Effector memory CD4-positive, alpha-beta T cell (primary cell): ENCODE measurements at places on chromosomes 2 and 18.
A peak's percentile ranks its signal among the peaks of the same experiment; 100 is the strongest.

- no peaks in the 10 kb centered on the region for H3K36me3 ChIP-seq
- H3K4me1 ChIP-seq: no peaks in the 10 kb centered on the region
- DNase-seq: no peak
- H3K27ac ChIP-seq: no peak overlapping the region
- no peak overlapping the region for H3K4me3 ChIP-seq
Measured at GRCh38 chr2:210559182-210559581, 2.8 kb downstream of the CPS1 start.

- H3K36me3 ChIP-seq: peaks cover 27% of the 10 kb centered on the region
- H3K4me1 ChIP-seq: peaks cover 5% of the 10 kb centered on the region
- no peak for DNase-seq
- H3K4me3 ChIP-seq: no peak overlapping the region
- H3K27me3 ChIP-seq: no peaks in the 10 kb centered on the region
Measured at GRCh38 chr2:197071790-197072436, 145.4 kb upstream of the PGAP1 start.

- peaks cover 8% of the 10 kb centered on the region for H3K4me1 ChIP-seq
- no peak overlapping the region for H3K27ac ChIP-seq
- no peak overlapping the region for H3K4me3 ChIP-seq
- no peak for DNase-seq
- H3K27me3 ChIP-seq: peaks cover 17% of the 10 kb centered on the region
- H3K36me3 ChIP-seq: no peaks in the 10 kb centered on the region
Measured at GRCh38 chr18:45835057-45835636, 9.7 kb downstream of the SIGLEC15 start.

GRCh38 chr2:233242231-233242927 is 9.1 kb upstream of the ATG16L1 start:
- H3K27ac ChIP-seq: no peak overlapping the region
- no peak overlapping the region for H3K4me3 ChIP-seq
- no peaks in the 10 kb centered on the region for H3K36me3 ChIP-seq
- H3K27me3 ChIP-seq: no peaks in the 10 kb centered on the region
- no peak for DNase-seq

DNA sequence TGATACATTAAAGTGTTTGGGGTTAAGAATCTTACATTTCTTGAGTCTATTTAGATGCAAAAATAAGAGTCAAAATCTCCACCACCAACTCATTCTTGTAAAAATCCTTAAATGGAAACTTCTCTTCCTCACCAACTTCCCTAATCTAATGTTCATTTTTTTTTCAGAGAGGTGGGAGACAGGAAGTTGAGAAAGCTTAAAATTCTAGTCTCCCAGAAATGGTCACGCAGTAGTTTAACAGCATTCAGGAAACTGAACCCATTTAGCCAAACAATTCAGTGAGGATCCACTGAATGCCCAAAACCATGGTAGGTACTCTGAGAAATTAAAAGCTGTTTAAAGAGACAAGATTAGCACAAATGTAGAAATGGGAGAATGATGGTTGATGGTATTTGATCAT is 69.0 kb downstream of the TXNL1 start:
- no peak for DNase-seq
- H3K4me3 ChIP-seq: no peak overlapping the region
- H3K4me1 ChIP-seq: no peaks in the 10 kb centered on the region
- no peaks in the 10 kb centered on the region for H3K36me3 ChIP-seq
- no peaks in the 10 kb centered on the region for H3K27me3 ChIP-seq

GRCh38 chr2:238561230-238561629 is 134.5 kb downstream of the ASB1 start:
- H3K27me3 ChIP-seq: no peaks in the 10 kb centered on the region
- H3K36me3 ChIP-seq: no peaks in the 10 kb centered on the region
- H3K27ac ChIP-seq: no peak overlapping the region
- no peak overlapping the region for H3K4me3 ChIP-seq
- no peak for DNase-seq

- no peak for DNase-seq
- H3K4me3 ChIP-seq: no peak overlapping the region
- H3K27ac ChIP-seq: no peak overlapping the region
- H3K27me3 ChIP-seq: no peaks in the 10 kb centered on the region
Measured at GRCh38 chr18:69996417-69996816, 48.7 kb upstream of the CD226 start.

- H3K4me3 ChIP-seq: no peak overlapping the region
- peaks cover 9% of the 10 kb centered on the region for H3K36me3 ChIP-seq
- no peaks in the 10 kb centered on the region for H3K27me3 ChIP-seq
- DNase-seq: peak; percentile 37
- peaks cover 20% of the 10 kb centered on the region for H3K4me1 ChIP-seq
Measured at GRCh38 chr2:69946351-69947324, 14.8 kb downstream of the ASPRV1 start.

- no peaks in the 10 kb centered on the region for H3K4me1 ChIP-seq
- no peak overlapping the region for H3K27ac ChIP-seq
- H3K36me3 ChIP-seq: no peaks in the 10 kb centered on the region
- H3K27me3 ChIP-seq: peaks cover 3% of the 10 kb centered on the region
Measured at GRCh38 chr18:78965260-78965659, 14.4 kb upstream of the SALL3 start.

DNA sequence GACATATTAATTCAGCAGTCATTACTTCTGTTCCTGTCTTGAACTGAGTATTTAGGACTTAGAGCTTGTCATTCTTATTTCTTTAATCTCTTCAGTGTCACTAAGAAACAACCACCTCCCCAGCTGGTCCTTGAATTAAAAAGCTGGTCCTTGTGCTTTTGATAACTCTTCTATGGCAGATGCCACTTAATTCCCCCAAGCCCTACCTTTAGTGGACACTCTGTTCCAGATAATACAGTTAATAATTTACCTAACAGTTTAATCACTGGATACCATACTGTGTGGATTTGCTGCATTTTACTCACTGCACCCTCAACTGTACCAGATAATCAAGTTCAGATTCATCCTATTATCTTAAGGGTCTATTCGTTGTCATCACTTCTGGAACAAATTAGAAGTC is 73.1 kb downstream of the SKA1 start:
- H3K36me3 ChIP-seq: no peaks in the 10 kb centered on the region
- H3K27ac ChIP-seq: no peak overlapping the region

DNA sequence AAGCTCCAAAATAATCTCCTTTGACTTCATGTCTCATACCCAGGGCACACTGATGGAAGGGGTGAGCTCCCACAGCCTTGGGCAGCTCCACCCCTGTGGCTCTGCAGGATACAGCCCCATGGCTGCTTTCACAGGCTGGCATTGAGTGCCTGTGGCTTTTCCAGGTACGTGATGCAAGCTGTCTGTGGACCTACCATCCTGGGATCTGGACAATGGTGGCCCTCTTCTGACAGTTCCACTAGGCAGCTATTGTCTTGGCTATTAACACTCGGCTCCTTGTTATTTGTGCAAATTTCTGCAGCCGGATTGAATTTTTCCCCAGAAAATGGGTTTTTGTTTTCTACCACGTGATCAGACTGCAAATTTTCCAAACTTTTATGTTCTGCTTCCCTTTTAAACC is 634.2 kb downstream of the TSN start:
- no peaks in the 10 kb centered on the region for H3K27me3 ChIP-seq
- H3K4me3 ChIP-seq: no peak overlapping the region
- no peak for DNase-seq
- H3K27ac ChIP-seq: no peak overlapping the region
- no peaks in the 10 kb centered on the region for H3K4me1 ChIP-seq

GRCh38 chr2:112486895-112487294 is 4.9 kb downstream of the TTL start:
- DNase-seq: no peak
- H3K4me3 ChIP-seq: no peak overlapping the region
- no peak overlapping the region for H3K27ac ChIP-seq
- H3K4me1 ChIP-seq: peaks cover 10% of the 10 kb centered on the region
- no peaks in the 10 kb centered on the region for H3K27me3 ChIP-seq

DNA sequence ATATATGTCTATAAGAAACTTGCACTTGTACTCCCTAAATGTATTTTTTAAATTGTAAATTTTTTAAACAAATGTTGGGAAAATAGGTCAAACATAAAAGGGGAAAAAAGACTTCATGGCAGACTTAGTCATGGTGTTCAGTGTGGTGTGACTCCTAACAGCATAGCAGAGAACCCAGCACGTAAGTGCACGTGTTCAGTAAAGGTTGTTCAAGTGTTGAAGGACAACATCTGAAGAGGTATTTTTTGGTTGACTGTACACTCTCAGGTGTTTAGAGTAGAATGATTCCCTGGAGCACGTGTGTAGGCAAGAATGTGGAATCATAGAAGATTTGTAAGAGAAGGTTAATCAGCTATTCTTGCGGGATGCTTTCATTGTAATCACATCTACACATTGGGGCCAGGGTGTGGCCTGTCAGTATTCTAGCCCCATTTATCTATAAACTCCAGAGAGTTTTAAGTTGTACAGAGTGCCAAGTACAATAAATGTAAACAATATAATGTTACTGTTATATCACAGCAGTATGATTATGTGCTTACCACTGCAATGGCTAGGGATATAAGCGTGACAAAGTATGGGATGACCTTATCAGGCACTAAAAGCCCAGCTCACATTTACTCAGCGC is 106.8 kb downstream of the CRIM1 start:
- H3K27ac ChIP-seq: no peak overlapping the region
- peaks cover 11% of the 10 kb centered on the region for H3K4me1 ChIP-seq
- H3K27me3 ChIP-seq: no peaks in the 10 kb centered on the region
- no peak for DNase-seq
- no peak overlapping the region for H3K4me3 ChIP-seq

DNA sequence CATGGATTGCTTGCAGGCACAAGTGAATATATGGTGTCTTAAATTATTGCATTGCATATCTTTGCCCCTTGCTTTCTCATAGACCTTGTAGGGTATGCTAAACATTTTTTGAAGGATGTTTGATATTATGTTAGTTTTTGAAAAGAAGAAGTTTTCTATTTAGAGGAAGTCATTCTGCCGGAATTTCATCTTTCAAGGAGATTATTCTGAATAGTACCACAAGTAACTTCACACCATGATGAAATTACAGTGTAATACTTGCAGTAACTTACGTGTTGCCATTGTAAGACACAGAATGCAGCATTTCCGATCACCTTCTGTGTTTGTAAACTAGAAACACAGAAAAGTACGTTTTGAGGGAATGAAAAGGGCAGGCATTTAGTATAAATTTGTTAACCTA is 71.9 kb downstream of the ACVR2A start:
- H3K27me3 ChIP-seq: no peaks in the 10 kb centered on the region
- no peak for DNase-seq
- H3K4me3 ChIP-seq: no peak overlapping the region
- H3K36me3 ChIP-seq: no peaks in the 10 kb centered on the region

DNA sequence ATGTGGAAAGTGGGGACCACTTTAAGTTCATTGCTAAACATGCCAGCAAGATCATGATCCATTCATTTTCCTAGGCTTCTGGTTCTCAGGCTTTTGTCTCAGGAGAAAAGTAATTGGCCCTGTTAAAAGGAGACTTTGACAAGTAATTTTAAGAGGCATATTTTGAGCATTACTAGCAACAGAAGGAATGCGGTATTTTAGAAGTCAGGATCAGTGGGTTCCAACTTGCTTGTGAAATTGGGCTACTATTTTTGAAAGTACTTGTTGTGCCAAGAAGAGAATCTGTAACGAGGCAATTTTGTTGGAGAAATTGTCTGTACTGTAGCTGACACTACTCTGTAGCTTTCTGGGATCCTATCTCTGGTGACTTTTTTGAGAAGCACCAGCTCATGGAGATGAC is 59.4 kb downstream of the CERS6 start:
- H3K4me3 ChIP-seq: no peak overlapping the region
- H3K27ac ChIP-seq: no peak overlapping the region
- no peaks in the 10 kb centered on the region for H3K27me3 ChIP-seq
- H3K4me1 ChIP-seq: no peaks in the 10 kb centered on the region

DNA sequence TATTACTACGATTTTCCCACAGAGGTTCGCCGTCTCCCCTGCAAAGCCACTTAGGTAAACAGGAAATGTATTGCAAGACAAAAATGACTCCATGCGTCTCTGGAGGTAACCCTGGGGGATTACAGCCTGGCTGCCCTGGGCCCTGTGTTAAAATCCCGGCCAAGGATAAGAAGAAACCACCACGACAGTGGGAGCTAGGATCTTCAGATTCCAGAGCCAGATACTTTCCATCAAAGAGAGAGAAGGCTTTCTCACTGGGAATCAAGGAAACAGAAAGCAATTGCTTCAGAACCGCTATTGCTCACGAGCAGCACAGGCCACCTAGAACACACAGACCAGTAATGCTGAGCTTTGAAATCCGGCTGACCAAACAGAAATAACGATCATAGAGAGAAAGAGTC is 97.9 kb upstream of the ZNF516 start:
- peaks cover 4% of the 10 kb centered on the region for H3K27me3 ChIP-seq
- H3K4me3 ChIP-seq: no peak overlapping the region
- DNase-seq: no peak
- H3K4me1 ChIP-seq: no peaks in the 10 kb centered on the region
- no peaks in the 10 kb centered on the region for H3K36me3 ChIP-seq
- no peak overlapping the region for H3K27ac ChIP-seq

DNA sequence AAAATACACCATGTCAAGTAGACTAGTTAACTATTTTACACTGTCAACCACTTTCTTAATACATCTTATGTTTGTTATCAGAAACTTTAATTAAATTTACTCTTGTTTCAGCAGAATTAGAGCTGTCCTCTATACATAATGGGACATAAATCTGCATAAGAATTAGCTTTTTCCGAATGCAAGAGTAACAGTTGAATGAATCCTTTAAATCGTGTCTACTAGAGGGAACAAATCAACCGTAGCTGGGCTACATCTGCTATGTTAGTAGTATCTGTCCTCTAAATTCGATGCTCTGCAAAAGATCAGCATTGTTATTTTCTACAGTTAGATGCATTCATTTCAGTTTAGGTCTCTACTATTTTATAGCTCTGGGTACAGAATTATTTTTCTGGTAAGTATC is 1090.6 kb downstream of the DPP10 start:
- H3K27ac ChIP-seq: no peak overlapping the region
- no peak for DNase-seq
- no peaks in the 10 kb centered on the region for H3K27me3 ChIP-seq
- H3K36me3 ChIP-seq: no peaks in the 10 kb centered on the region

GRCh38 chr2:7835693-7836680 is 845.9 kb upstream of the ID2 start:
- no peaks in the 10 kb centered on the region for H3K27me3 ChIP-seq
- DNase-seq: no peak
- H3K4me3 ChIP-seq: no peak overlapping the region
- H3K36me3 ChIP-seq: no peaks in the 10 kb centered on the region

DNA sequence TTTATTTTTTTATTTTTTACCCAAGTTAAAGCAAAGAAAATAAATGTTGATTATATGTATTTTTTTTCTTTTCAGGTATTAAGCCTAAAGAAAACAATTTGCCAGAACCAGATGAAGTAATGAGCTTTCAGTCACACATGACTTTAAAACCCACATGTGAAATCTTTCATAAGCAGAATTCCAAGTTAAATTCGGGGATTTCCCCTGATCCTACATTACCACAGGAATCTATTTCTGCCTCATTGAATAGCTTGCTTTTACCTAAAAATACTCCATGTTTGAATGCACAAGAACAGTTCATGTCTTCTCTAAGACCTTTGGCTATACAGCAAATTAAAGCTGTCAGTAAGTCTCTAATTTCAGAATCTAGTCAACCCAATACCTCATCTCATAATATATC is 26.6 kb downstream of the GEN1 start:
- H3K4me3 ChIP-seq: no peak overlapping the region
- no peaks in the 10 kb centered on the region for H3K4me1 ChIP-seq
- H3K27ac ChIP-seq: no peak overlapping the region
- H3K27me3 ChIP-seq: no peaks in the 10 kb centered on the region
- H3K36me3 ChIP-seq: no peaks in the 10 kb centered on the region

- no peaks in the 10 kb centered on the region for H3K4me1 ChIP-seq
- no peaks in the 10 kb centered on the region for H3K27me3 ChIP-seq
- H3K27ac ChIP-seq: no peak overlapping the region
- H3K36me3 ChIP-seq: no peaks in the 10 kb centered on the region
- no peak overlapping the region for H3K4me3 ChIP-seq
- DNase-seq: no peak
Measured at GRCh38 chr2:58466804-58467203, 225.7 kb upstream of the FANCL start.
